ENCODE measurements at places on chromosomes 7 and 10. TPM values are rescaled to one million over a fixed set of nuclear protein-coding genes. Genes with fewer than 3 reads are reported as not detected.

DNA sequence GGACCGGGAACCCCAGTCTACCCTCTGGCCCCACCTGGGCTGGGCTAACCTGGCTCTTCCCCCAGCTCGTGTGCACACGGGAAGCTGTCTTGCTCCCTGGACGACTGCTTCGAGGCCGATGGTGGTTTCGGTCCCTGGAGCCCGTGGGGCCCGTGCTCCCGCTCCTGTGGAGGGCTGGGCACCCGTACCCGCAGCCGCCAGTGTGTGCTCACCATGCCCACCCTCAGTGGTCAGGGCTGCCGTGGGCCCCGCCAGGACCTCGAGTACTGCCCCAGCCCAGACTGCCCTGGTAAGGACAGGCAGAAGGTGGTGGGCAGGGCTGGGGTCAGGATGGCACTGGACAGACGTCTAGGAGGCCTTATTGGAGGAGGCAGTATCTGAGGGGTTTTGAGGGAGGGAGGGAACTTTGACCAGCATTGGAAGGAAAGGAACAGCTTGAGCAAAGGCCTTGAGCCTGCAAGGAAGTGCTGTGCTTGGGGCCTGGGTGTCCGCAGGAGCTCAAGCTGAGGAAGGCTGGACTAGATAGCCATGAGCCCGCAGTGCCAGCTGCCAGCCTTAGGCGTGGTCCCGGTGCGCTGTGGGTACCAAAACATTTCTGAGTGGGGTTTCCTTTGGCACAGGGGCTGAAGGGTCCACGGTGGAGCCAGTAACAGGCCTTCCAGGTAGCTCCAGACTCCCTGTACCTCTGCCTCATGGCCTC lies 20.2 kb upstream of the ZNF862 start:
- no peak for DNase-seq

DNA sequence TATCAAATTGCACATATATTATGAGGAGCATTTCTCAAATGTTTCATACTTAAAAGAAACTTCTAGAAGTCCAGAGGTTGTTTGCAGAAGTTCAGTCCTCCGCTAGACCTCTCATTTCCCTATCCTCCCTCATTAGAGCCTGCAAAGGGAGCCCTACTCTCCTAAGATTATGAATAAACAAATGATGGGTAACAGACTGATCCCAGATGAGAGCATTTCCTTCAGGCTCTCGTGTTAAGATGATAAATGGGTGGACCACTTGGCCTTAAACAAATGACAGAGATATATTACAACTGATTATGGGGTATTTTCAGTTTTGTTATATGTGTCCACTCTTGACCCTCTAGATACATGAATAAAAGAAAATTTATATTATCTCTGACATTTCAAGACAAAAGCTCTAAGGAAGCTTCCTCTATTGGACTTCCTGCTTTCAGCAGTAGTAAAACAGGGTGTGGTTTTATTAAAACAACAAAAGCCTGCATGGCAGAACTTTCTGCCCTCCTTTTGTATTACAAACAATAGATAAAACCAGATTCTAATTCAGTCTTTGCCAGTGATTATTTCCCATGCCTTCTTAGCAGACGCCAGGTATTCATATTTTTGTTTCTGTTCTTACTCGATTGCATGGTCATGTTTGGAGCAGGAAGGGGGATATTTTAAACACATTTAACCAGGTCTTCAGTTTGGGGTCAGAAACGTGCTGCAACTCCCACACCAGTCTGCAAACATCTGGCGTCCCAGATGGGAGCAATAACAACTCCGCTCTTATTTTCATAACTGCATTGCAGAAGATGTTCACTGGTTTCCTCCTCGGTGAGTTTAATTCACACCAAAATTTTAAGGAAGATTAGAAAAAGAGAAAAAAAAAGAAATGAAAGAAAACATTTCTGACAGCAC lies 52.4 kb upstream of the FAM204A start:
- DNase-seq, result no peak

GRCh38 chr10:52801947-52802346 lies 29.4 kb upstream of the MBL2 start:
- DNase-seq, result no peak

- DNase-seq, result no peak
These were observed 20.5 kb downstream of the YKT6 start for GRCh38 chr7:44221231-44221791.

GRCh38 chr10:10925667-10926066 lies 92.0 kb upstream of the CELF2 start:
- no peak for DNase-seq

DNA sequence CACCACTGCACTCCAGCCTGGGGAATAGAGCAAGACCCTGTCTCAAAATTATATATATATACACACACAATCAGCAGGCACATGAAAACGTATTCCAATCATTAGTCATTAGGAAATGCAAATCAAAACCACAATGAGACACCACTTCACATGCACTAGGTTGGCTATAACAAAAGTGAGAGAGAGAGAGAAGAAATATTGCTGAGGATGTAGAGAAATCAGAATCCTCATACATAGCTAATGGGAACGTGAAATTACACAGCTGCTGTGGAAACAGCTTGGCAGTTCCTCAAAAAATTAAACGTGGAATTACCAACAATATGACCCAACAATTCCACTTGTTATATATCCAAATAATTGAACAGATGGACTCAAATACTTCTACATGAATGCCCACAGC lies 43.3 kb upstream of the CNNM1 start:
- DNase-seq, result no peak

DNA sequence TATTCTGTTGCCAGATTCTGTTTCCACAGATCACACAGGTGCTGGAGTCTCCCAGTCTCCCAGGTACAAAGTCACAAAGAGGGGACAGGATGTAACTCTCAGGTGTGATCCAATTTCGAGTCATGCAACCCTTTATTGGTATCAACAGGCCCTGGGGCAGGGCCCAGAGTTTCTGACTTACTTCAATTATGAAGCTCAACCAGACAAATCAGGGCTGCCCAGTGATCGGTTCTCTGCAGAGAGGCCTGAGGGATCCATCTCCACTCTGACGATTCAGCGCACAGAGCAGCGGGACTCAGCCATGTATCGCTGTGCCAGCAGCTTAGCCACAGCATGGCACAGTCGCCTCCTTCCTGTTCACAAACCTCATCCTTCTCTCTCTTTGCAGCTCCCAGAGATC lies 237.5 kb upstream of the PRSS1 start:
- no peak for DNase-seq

- DNase-seq, result no peak
These were observed 13.8 kb upstream of the LMOD2 start for GRCh38 chr7:123641901-123642300.

The DPYSL4 gene
- 1.5 TPM for total RNA-seq

The DIP2C gene
- 12.1 TPM for total RNA-seq

The THNSL1 gene
- 1.3 TPM for total RNA-seq

The ADCYAP1R1 gene
- total RNA-seq, result 9.5 TPM

The PRKRIP1 gene
- 29.4 TPM for total RNA-seq

The AOAH gene
- 10.8 TPM for total RNA-seq

The GPR22 gene
- total RNA-seq, result 1.1 TPM

The FOXP2 gene
- total RNA-seq, result 32.0 TPM

Measured in uterus (tissue), 4 donors.